ENCODE measurements at places on chromosomes 11 and 22. TPM values are rescaled to one million over a fixed set of nuclear protein-coding genes. Genes with fewer than 3 reads are reported as not detected.

GRCh38 chr22:29022101-29022817, 39.4 kb downstream of the C22orf31 start:
- no peak for DNase-seq

DNA sequence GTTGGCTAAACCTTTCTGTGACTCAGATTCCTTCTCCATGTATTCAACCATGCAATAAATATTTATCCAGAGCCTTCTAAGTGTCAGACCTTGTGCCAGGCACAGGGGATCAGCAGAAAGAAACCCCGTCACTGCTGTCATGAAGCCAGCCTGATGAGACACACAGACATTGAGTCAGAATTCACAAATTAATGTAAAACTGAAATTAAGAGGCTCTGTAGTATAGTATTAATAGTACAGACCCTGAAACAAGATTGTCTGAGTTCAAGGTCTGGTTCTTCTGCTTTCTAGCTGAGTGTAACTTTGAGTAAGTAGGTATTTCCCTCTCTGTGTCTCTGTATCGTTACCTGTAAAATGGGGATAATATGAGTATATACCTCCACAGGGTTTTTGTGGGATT, 46.9 kb downstream of the ME3 start:
- no peak for DNase-seq

The SLC22A9 gene
- not detected for total RNA-seq

- DNase-seq: peak; percentile 51
These were observed 5.4 kb downstream of the BSX start for GRCh38 chr11:122976061-122976733.

GRCh38 chr11:95456714-95457491, 225.9 kb upstream of the SESN3 start:
- no peak for DNase-seq

DNA sequence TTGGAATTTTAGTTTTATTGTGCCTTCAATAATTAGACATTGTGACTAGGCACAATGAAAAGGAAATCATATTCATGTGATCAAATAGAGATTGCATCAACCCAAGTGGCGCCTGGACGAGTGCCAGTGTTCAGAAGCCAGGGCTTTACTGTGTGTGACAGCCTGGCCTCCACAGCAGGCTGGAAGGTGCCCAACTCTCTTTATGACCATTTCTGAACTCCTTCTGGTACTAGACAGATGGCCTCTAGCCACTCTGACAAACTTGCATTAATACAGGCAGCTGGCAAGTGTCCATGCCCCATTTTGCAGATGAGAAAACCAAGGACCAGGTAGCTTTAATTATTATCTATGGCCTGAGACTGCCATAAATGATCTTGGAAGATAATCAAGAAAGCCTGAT, 8.3 kb upstream of the POU2AF1 start:
- DNase-seq: no peak

GRCh38 chr22:19984201-19984753, 32.3 kb downstream of the ARVCF start:
- no peak for DNase-seq

GRCh38 chr22:47090591-47091245, 328.3 kb downstream of the TBC1D22A start:
- DNase-seq: peak; percentile 59

- no peak for DNase-seq
These were observed 91.7 kb upstream of the CSNK2A3 start for GRCh38 chr11:11444804-11445131.

The SHISAL1 gene
- total RNA-seq: 3.3 TPM

The TREH gene
- not detected for total RNA-seq

- no peak for DNase-seq
These were observed 185.4 kb upstream of the CNTN5 start for GRCh38 chr11:98835335-98835734.

DNA sequence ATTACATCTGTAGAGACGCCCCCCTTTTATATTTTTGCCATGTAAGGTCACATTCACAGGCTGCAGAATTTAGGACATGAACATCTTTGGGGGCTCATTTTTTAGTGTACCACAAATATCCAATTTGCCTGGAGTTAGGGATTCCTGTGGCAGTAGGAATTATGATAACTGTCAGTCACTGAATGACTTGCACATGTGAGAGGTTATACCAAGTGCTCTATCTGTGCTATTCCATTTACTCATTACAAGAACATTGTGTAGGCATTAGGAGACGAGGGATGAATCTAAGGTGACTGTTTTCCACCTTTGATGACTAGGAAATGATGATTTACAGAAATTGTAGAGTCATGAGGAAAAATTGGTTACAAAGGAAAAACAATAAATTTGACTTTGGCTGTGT, 79.3 kb downstream of the LIF start:
- DNase-seq: no peak

All from mesenteric fat pad (tissue), 1 donor.